Activated T-helper 2 cell treated with anti-CD3 and anti-CD28 coated beads, Interferon-gamma antibody, Interleukin-2, Interleukin-4, amounts not matched to agents 10 μg/mL and 5 μg/mL and 100 μg/mL, durations not matched to agents 14 hours and 24 hours and 36 hours (primary cell): ENCODE measurements at places on chromosomes 5 and 9. TPM values are rescaled to one million over a fixed set of nuclear protein-coding genes. Genes with fewer than 3 reads are reported as not detected.

Gene LHX6
- not detected in 2 replicates for total RNA-seq

GRCh38 chr5:150077996-150078801, 8.2 kb downstream of the CSF1R start:
- DNase-seq: no peak
- H3K4me1 ChIP-seq: peaks cover 5% of the 10 kb centered on the region
- peaks cover 7% of the 10 kb centered on the region for H3K27me3 ChIP-seq
- no peak overlapping the region for H3K4me3 ChIP-seq
- no peak overlapping the region for H3K27ac ChIP-seq

- no peak overlapping the region for H3K4me3 ChIP-seq
- no peaks in the 10 kb centered on the region for H3K27me3 ChIP-seq
- no peak for DNase-seq
- no peaks in the 10 kb centered on the region for H3K36me3 ChIP-seq
- H3K4me1 ChIP-seq: no peaks in the 10 kb centered on the region
Measured at GRCh38 chr9:24416136-24416535, 129.6 kb downstream of the IZUMO3 start.

Gene SOWAHA
- 0.28 and 0.32 TPM in 2 replicates for total RNA-seq

DNA sequence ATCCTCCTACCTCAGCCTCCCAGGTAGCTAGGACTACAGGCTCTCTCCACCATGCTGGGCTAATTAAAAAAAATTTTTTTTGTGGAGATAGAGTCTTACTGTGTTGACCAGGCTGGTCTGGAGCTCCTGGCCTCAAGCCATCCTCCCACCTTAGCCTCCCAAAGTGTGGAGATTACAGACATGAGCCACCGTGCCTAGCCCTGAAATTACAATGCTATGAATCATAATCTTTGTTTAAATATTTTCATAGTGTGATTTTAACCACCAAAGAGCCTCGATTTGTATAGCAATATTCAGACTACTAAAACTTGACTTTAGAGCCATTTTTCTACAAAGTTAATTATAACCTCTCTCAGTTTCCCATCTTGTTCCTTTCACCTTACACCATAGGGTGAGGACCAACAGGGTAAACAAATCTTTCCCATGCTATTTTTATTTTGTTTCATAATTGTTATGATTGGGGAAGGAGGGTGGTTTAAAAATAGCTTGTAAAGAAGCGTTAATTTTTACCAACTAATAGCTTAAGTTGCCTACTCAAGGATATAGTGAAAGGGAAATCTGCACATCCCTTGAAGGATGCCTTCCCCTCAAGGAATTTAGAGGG, 32.7 kb downstream of the UBE2D2 start:
- H3K27ac ChIP-seq: no peak overlapping the region
- peaks cover 17% of the 10 kb centered on the region for H3K4me1 ChIP-seq
- peaks cover 45% of the 10 kb centered on the region for H3K36me3 ChIP-seq
- DNase-seq: no peak
- no peak overlapping the region for H3K4me3 ChIP-seq

- no peaks in the 10 kb centered on the region for H3K36me3 ChIP-seq
- H3K27me3 ChIP-seq: no peaks in the 10 kb centered on the region
- H3K4me1 ChIP-seq: peaks cover 5% of the 10 kb centered on the region
- DNase-seq: no peak
Measured at GRCh38 chr9:136326061-136326760, 1.1 kb upstream of the GPSM1 start.

Gene STKLD1
- 0.87 and 1.0 TPM in 2 replicates for total RNA-seq

DNA sequence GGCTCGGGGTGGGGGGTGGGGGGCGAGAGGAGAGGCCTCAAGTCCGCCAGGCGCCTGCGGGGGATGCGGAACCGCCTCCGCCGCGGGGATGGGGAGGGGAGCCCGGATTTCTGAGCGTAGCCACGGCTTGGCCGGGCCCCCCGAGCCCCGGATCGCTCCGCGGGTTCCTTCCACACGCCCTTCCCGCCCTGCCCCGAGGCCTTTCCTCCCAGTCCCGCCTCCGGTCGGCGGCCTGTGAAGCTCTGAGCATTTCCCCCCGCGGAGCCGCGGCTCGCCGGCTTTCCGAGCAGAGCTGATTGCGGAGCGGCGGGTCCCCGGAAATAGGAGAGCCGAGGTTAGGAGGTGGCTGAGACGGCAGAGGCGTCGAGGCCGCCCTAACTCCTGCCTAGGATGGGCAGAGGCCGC, 6.1 kb downstream of the IRX4 start:
- H3K4me1 ChIP-seq: no peaks in the 10 kb centered on the region
- no peaks in the 10 kb centered on the region for H3K36me3 ChIP-seq
- no peak overlapping the region for H3K4me3 ChIP-seq
- peaks cover 64% of the 10 kb centered on the region for H3K27me3 ChIP-seq
- no peak overlapping the region for H3K27ac ChIP-seq

DNA sequence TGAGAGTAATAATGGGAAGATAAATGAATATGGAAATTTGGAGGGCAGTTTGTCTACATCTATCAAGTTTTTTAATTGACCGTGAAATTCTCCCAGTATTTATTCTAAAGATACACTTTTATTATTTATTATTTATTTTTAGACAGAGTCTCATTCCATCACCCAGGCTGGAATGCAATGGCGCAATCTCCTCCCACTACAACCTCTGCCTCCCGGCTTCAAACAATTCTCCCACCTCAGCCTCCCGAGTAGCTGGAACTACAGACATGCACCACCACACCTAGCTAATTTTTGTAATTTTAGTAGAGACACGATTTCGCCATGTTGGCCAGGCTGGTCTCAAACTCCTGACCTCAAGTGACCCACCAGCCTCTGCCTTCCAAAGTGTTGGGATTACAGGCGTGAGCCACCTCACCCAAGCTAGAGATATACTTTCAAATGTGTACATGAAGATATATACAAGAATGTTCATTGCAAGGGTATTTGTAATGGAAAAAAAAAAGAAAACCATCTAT, 97.7 kb upstream of the SLC12A2 start:
- no peak overlapping the region for H3K27ac ChIP-seq
- no peaks in the 10 kb centered on the region for H3K36me3 ChIP-seq
- no peaks in the 10 kb centered on the region for H3K27me3 ChIP-seq

Gene CNTLN
- total RNA-seq: 1.6 and 1.8 TPM in 2 replicates

- DNase-seq: no peak
- H3K27me3 ChIP-seq: no peaks in the 10 kb centered on the region
- no peak overlapping the region for H3K27ac ChIP-seq
- no peak overlapping the region for H3K4me3 ChIP-seq
- no peaks in the 10 kb centered on the region for H3K36me3 ChIP-seq
Measured at GRCh38 chr9:112443200-112443599, 43.4 kb upstream of the KIAA1958 start.

DNA sequence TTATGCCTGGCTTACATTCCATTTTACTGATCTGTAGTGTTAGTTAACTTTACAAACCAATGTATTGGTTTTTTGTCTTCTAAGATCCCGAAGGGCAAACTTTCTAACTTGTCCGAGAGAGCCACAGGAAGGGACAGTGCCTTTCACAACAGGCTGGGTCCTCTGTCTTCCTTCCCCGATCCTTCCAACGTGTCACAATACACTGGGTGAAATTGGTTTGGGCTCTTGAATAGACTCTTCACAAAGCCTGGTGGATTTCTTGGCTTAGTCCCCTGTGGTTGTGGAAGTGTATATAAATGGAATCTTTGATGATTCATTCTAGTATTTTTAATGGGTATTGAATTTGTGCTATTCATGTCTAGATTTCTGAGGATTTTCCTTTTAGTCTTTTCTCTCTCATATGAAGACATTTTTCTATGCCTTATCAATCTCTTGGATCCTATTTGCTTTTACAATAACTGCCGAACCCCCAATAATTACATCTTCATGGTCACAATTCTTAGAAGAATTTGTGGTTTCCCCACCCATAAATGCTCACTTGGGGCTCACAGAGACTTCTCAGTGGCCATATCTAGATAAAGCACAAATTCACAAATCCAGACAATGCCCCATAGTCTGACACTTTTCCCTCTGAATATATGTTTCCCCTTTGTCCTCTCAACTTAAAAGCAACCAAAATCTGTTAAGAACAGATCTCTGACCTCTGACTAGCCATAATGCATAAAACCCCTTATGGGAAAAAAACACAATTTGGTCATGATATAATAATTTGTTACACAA, 107.7 kb downstream of the MTRR start:
- no peaks in the 10 kb centered on the region for H3K4me1 ChIP-seq
- H3K4me3 ChIP-seq: no peak overlapping the region
- H3K27me3 ChIP-seq: no peaks in the 10 kb centered on the region

DNA sequence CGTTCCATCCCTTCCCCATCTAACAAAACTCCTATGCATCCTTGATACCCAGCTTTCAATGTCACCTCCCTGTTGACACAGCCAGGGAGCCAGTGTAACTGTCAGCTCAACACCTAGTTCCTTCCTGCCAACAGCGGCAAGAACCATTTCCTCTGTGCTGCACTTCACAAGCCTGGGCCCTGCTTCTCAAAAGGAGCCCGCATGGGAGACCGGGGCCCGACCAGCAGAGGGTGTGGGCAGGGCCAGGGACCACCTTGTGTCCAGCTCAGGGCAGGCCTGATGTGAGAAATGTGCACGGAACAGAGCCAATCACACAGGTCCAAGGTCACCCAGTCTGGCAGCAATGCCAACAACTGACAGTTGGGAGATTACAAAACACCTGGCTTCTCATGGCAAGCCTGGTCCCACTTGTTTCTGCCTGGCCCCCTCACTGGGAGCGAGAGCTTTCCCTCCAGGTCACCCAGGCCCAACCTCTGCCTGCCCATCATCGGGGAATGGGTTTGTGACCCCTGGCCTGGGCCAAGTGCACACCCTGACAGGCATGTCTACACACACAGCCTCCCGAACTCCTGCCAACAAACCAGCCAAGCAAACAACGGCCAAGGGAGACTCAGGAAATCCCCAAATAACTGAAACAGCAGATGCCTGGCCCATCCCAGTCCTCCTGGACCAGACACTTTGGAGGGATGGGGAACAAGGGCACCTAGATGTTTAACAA, 3.1 kb downstream of the RNF44 start:
- H3K4me3 ChIP-seq: peak overlapping the region; percentile 98
- H3K36me3 ChIP-seq: peaks cover 35% of the 10 kb centered on the region
- DNase-seq: peak; percentile 42

Gene GPX3
- total RNA-seq: 0.46 TPM in 1 of 2 replicates, not detected in the other

- H3K27me3 ChIP-seq: peaks cover 5% of the 10 kb centered on the region
- no peak for DNase-seq
- H3K36me3 ChIP-seq: no peaks in the 10 kb centered on the region
- H3K4me3 ChIP-seq: no peak overlapping the region
- no peak overlapping the region for H3K27ac ChIP-seq
- H3K4me1 ChIP-seq: peaks cover 2% of the 10 kb centered on the region
Measured at GRCh38 chr5:65262649-65263059, 219.1 kb downstream of the ADAMTS6 start.

GRCh38 chr5:33736510-33736909, 155.3 kb downstream of the ADAMTS12 start:
- no peaks in the 10 kb centered on the region for H3K36me3 ChIP-seq
- H3K27me3 ChIP-seq: peaks cover 1% of the 10 kb centered on the region
- no peak overlapping the region for H3K27ac ChIP-seq
- H3K4me3 ChIP-seq: no peak overlapping the region
- no peak for DNase-seq

DNA sequence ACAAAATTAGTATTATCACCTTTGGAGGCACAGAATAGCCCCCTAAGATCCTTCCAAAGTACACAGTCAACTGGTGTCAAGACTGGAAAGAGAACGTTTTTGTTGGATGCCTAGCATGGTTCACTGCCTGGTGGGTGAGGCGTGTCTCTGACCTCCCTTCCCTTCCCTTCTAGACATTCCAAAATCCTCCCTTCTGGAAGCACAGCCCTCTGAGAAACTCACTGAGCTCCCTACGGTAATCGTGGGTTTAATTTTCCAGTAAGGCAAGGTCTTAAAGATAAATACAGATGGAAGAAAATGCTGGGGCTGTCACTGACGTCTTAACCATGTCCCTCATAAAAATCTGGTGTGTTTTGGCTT, 138.8 kb downstream of the LIFR start:
- no peak overlapping the region for H3K27ac ChIP-seq
- H3K4me1 ChIP-seq: no peaks in the 10 kb centered on the region
- H3K36me3 ChIP-seq: no peaks in the 10 kb centered on the region
- H3K4me3 ChIP-seq: no peak overlapping the region

GRCh38 chr5:84301535-84301934, 83.1 kb downstream of the EDIL3 start:
- no peaks in the 10 kb centered on the region for H3K36me3 ChIP-seq
- H3K27me3 ChIP-seq: no peaks in the 10 kb centered on the region
- no peak overlapping the region for H3K4me3 ChIP-seq
- no peaks in the 10 kb centered on the region for H3K4me1 ChIP-seq

DNA sequence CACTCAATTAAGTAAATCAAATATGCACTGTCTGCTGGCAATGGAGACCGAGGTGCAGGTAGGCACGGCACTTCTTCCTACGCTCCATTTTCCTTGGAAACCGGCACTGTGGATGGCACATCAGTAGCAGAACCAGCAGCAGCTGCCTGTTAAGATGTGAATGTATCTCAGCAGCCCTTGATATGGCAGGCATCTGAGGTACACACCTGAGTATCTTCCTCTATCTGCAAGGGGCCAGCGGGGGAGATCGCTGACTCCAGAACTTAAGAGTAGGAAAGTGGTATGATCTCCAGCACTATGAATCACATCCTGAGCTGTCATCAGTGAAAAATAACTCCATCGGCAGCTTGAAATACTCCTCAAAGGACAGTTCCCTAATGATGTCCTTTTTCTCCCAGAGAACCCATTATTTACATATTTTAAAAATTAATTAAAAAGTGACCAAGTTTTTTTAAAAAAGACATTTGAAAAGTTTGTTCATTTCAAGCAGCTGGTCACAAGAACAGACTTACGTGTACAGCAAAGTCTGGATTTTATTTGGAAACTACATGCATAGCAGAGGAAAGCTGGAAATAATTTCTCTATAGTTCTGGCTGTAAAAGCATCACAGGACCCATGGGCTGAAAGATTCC, 97.1 kb downstream of the ADAMTS12 start:
- no peak overlapping the region for H3K27ac ChIP-seq
- DNase-seq: no peak
- H3K4me1 ChIP-seq: no peaks in the 10 kb centered on the region

DNA sequence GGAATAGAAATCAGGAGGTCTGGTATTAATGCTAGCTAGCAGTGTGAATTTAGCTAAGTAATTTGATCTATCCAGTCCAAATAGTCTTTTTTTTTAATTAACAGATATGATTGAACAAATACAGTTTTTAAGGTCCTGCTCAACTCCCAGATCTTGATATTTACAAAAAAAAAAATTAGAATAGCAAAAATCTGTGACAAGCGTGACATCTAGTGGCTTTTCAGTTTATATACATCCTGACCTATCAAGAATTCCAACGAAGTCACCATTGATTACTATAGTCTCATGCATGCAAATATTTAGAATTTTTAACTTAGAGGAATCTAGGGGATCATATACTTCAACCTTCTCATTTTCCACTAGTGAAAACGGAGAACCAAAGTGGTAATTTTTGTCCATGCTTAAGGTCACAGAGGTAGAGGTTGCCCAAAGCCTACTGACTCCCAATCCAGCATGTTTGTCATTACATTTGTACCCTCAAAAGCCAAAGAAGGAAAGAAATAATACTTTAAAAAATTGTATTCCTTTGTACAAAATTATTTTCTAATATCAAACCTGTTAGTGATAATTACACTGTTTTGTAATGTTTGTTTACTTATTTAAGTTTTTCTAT, 17.6 kb upstream of the TARS1 start:
- DNase-seq: no peak
- H3K4me1 ChIP-seq: no peaks in the 10 kb centered on the region
- no peak overlapping the region for H3K27ac ChIP-seq
- H3K36me3 ChIP-seq: no peaks in the 10 kb centered on the region
